Stimulated activated naive B cell treated with anti-CD40 and anti-IgM and Interleukin-4, amounts not matched to agents 10 μg/mL and 1 μg/mL and 100 μg/mL, for 72 hours (primary cell): ENCODE measurements at places on chromosomes 3 and 15.

DNA sequence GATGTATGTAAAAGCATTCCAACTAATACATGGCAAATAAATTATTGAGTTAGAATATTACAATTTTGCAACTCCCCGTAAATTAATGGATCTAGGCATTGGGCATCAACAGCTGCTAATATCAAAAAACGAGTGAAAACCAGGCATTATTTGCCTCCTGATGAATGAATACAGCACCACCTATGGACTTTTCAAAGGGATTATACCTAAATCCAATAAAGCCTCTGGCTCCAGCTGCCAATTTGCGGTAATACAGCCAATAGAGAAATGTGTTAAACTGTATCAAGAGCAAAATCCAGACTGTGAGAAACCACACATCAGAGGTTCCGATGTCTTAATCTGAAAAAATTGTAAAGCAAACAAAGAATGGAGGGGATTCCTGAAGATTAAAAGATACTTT is 16.3 kb upstream of the A4GNT start:
- no peak for DNase-seq

DNA sequence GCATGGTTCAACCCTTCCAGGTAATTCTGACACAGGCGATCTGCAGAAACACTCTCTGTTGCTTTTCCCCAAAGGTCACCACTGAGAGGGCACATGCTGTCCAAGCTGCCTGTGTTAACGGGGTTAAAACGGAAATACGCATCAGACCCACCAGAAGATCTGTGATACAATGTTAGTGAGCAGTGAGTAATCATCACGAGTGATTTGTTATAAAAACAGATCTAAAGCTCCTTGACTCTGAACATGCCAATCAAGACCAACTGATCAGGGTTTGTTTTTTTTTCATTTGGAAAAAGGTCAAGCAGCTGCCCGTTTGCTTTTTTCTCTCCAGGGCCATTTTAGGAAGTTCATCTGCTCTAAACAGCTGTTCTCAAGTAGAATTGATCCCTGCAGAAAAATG is 43.2 kb downstream of the FGF12 start:
- no peak for DNase-seq

GRCh38 chr3:156906275-156906674 is 80.1 kb downstream of the LEKR1 start:
- DNase-seq, result no peak

GRCh38 chr15:56320861-56321260 is 44.4 kb upstream of the TEX9 start:
- DNase-seq, result no peak

DNA sequence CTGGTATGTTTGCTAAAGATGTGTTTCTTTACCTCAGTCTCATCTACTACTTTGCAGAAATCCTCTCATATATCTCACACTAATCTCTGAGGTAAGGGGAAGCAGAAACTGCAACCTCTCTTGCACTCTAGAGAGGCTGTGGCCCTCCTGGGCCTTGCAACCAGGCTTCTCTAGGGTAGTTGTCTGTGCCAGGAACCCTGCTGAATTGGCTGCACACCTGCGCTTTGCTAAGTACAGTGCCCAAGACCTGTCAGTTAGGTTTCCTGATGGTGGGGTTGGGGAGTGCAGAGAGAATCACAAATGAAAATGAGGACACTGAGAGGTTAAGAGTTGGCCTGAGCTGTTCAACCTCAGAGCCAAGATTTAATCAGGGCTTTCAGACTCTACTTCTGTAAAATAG is 117.2 kb upstream of the PLXNA1 start:
- no peak for DNase-seq

DNA sequence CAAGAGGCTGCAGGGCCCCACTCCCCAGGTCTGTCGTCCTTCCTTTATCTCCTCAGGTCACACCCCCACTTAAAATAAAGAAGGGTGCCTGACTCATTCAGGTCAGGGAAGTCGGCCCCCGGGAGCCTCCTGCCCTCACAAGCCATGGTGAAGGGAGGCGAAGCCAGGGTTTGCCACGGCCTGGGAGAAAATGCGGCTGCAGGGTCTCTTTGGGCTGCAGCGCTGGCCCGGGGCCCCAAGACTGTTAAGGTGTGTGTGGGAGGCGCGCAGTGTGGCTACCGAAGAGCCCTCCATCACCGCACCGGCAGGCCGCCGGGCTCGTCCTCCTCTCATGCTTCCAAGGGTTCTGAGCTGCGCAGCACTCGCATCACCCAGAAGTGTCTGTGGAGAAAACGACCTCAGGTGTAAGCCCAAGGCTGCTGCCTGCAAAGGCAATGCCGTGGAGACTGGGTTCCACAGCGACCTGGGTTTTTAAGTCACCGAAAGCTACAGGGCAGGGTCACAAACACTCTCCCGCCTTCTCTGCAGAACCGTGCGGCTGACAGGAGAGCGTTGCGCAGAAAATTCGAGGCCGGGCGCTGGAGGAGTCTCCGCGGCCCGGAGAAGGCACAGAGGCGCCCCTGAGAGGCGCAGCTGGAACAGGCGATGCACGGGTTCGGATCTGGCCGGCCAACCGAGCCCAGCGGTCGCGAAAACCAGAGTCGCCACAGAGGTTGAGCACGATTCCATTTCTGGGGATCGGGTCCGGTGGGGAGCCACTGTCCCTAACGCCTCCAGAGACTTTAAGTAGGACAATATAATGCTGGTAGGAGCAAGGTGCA is 8.7 kb downstream of the FOXL2 start:
- no peak for DNase-seq

DNA sequence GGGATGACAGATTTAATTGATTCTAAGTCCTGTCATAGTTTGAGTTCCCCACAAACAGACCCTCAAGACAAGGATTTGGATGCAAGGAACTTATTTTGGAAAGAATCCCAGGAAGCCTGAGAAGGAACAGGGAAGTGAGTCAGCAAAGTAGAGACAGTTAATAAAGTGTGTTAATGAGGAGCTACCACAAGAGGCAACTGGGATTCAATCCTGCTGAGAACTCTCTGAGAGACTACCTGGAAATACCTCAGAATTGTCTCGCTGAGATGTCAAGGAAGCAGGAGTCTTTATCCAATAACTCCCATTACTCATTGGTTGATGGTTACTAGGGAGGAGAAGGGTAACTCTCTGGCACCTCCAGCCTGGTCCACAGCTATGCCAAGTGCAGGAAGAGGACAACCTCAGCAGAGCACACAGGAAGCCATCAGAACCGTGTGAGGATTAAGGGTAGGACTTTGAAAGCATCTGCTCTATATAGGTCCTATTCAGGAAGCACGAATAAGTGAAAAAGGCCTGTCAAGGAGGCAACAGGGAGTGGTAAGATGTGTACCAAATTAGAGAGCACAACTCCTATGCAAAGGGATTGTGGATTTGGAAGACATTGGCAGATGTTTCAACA is 311.1 kb upstream of the KCNH8 start:
- no peak for DNase-seq

DNA sequence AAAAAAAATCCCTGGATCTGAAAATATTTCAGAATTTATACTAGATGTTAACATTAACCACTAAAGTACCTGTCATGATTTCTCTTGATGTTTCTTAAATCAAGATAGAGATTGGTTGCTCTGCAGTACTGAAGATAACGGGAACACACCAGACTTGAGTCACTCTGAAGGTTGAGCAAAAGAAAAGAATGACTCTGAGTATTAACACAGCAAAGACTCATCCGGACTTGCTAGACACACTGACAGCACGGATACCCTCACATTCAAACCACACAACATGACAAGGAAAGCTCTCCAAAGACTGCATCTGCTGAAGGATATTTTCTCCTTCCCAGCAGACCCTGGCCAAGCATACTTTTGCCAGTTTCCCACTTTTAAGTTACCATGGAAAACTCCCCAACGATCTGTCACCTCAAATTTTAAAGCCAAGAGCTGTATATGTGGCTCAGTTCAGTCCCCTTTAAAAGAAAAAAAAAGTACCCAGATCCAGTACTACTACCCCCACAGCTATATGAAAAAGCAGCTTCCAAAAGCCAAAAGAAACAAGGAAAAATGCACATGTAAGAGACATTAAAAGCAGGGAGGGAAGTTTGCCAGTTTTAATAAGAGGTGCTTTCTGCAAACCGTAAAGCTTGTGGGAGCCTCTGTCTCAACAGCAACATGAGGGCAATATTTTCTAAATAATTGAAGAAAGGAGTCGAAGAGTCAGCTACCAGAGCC is 8.3 kb downstream of the EOGT start:
- DNase-seq, result no peak

GRCh38 chr3:41574900-41575299 is 375.6 kb downstream of the CTNNB1 start:
- DNase-seq, result no peak

DNA sequence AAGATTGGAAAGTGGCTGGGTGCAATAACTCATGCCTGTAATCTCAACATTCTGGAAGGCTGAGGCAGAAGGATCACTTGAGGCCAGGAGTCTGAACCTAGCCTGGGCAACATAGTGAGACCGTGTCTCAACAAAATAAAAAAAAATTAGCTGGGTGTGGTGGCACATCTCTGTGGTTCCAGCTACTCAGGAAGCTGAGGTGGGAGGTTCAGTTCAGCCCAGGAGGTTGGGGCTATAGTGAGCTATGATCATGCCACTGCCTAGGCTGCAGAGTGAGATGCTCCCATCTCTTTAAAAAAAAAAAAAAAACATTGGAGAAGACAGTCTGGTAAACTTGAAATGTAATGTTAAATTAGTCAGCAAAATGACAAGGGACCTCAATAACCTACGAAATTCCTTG is 57.9 kb downstream of the STAG1 start:
- no peak for DNase-seq

- no peak for DNase-seq
Observed at GRCh38 chr3:71753701-71754609, at the start of gene GPR27. Gene GPR27, plus strand, starts transcription at chr3:71753855. Its CDS starts 195 bp downstream, at chr3:71754050.

GRCh38 chr15:88238618-88239430 is 17.7 kb downstream of the NTRK3 start:
- DNase-seq, result no peak

DNA sequence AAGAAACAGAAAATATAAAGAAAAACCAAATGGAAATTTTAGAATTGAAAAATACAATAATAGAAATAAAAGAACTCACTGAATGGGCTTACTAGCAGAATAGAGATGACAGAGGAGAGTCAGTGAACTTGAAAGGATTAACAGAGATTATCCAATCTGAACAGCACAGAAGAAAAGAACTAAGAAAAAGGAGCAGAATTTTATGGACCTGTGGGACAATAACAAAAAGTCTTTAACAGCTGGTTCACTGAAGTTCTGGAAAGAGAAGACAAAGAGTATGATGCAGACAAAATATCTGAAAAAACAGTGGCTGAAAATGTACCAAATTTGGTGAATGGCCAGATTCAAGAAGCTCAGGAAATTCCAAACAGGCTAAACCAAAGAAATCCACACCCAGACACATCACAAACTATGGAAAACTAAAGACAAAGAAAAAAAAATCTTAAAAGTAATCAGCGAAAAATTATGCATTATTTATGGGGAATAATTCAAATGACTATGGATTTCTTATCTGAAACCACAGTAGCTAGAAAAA is 9.7 kb upstream of the GNB5 start:
- DNase-seq, result no peak

DNA sequence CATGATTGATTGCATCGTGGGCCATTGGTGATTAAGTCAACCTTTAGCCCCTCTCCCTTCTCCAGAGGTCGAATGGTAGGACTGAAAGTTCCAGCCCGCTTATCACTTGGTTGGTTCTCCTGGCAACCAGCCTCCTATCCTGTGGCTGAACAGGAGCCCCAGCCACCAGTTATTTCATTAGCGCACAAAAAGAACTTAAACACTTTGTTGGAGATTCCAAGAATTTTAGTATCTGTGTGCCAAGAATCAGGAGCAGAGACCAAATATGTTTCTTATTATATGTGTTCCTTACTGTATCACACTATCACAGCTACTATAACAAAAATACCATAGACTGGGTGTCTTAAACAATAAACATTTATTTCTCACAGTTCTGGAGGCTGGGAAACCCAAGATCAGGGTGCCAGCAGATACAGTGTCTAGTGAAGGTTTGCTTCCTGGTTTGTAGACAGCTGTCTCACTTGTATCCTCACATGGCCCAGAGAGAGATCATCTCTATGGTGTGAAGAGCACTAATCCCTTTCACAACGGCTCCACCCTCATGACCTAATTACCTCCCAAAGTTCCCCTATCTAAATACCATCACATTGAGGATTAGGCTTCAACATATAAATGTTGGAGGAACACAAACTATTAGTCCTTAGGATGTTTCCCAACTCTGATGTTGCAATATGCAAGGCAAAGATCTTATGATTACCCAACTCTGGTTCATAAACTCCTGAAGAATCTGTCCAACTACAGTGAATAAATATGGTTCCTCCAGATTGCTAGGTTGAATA is 30.5 kb upstream of the APH1B start:
- DNase-seq, result no peak

GRCh38 chr15:66912001-66912400 is 153.4 kb upstream of the SMAD3 start:
- DNase-seq, result no peak

GRCh38 chr15:57505056-57505715 is 86.5 kb upstream of the MYZAP start:
- DNase-seq, result no peak
